ENCODE measurements at places on chromosomes 2 and 18.

GRCh38 chr2:217261452-217261851 is 401.6 kb upstream of the TNP1 start:
- no peak for DNase-seq

GRCh38 chr2:48189552-48190228 is 283.4 kb upstream of the FBXO11 start:
- no peak for DNase-seq

- peak; percentile 64 for DNase-seq
These were observed 2.3 kb downstream of the EGR4 start for GRCh38 chr2:73291093-73291460.

DNA sequence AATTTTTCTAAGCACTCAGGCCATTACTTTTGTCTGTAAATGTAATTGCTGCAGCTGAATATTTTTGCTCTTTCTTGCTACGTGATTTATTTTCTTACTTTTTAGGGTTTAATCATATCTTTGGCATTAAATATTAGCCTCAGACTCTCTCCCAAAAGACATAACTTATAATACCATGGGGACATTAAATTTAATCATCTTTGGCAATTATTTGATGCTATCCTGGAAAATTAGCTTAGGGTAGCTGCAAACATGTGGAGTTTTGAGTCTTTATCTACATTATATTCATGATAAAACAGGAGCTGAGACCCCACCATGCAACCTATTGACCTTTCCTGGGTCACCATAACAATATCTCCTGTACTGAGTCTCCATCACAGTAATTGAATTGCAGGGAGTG is 59.1 kb upstream of the EDAR start:
- no peak for DNase-seq

DNA sequence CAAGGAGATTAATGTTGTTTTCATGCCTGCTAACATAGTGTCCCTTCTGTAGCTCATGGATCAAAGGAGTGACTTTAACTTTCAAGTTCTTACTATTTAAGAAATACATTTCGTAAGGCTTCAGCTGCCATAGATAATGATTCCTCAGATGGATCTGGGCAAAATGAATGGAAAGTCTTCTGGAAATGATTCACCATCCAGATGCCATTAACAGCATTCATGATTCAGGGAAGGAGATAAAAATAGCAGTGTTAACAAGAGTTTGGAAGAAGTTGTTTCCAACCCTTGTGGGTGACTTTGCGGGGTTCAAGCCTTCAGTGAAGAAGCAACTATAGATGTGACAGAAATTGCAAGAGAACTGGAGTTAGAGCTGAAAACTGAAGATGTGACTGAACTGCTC is 17.0 kb downstream of the VRK2 start:
- no peak for DNase-seq

DNA sequence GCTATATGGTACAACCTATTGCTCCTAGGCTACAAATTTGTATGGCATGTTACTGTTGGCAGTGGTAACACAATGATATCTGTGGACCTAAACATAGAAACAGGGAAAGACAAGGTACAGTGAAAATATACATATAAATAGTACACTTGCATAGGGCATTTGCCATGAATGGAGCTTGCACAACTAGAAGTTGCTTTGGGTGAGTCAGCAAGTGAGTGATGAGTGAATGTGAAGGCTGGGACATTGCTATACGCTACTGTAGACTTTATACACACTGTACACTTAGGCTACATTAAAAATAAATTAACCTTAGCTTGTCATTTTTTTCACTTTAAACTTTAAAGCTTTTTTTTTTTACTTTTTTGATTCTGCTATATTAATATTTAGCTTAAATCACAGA is 500.0 kb upstream of the SETBP1 start:
- no peak for DNase-seq

GRCh38 chr18:61535401-61535800 is 202.2 kb downstream of the CDH20 start:
- DNase-seq, result no peak

GRCh38 chr2:137117385-137117784 is 352.0 kb downstream of the THSD7B start:
- no peak for DNase-seq

GRCh38 chr2:194232600-194232999 is 1424.4 kb upstream of the SLC39A10 start:
- no peak for DNase-seq

DNA sequence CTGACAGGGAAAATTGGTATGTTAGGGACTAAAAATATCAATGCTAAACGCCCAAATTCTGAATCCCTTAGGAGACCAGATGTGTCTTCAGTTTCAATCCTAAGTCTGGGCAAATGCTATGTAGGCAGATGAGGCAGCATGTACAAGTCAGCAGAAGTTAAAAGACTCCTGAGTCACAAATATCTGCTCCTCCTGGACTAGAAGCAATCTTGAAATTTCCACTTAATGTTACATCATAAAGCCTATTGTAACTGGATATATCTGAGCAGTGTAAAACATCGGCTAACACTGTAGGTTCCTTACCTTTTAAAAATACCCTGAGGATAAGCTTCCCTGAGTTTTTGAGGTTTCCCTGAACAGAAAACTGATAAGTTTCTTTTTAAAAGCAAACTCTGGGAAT is 1087.6 kb upstream of the PIK3C3 start:
- no peak for DNase-seq

GRCh38 chr2:98464772-98465310 is 20.2 kb downstream of the INPP4A start:
- peak; percentile 58 for DNase-seq

DNA sequence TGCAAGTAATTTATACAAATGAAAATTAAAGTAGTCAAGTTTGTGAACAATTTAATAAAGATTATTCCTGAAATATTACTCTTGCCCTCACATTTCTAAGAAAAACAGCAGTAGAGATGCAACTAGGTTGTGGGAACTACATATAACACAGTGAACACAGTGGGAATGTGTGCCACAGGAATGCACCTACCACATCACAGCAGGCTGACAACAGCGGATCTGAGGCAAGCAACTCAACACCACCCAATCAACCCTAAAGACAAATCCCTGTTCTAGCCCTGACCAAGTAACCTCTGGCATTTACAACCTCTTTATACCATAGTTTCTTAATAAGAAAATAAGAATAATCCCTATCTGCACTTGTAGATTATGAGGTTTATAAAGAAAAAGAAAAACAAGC is 23.4 kb downstream of the MBOAT2 start:
- DNase-seq, result no peak

GRCh38 chr2:84285056-84285747 is 173.9 kb downstream of the SUCLG1 start:
- no peak for DNase-seq

DNA sequence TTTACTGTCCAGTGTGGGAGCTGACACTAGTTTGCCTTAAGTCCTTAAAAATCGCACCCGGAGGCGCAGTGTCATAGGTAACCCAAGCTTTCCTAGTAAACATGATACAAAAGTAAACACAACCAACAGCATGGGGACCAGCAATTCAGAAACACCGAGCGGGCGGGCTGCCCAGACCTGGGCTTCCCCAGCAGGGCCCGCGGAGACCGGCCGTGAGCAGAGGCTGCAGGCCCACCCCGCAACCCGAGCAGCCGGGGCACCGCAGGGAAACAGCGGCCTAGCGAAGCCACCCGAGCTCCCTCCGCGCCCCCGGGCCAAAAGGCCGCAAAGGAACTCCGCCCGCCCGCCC is 296 bp downstream of the TTC21B start:
- DNase-seq, result no peak

GRCh38 chr2:43774617-43775016 is 778 bp downstream of the DYNC2LI1 start:
- no peak for DNase-seq

- no peak for DNase-seq
These were observed 18.7 kb downstream of the SMIM21 start for GRCh38 chr18:75408554-75409506.

DNA sequence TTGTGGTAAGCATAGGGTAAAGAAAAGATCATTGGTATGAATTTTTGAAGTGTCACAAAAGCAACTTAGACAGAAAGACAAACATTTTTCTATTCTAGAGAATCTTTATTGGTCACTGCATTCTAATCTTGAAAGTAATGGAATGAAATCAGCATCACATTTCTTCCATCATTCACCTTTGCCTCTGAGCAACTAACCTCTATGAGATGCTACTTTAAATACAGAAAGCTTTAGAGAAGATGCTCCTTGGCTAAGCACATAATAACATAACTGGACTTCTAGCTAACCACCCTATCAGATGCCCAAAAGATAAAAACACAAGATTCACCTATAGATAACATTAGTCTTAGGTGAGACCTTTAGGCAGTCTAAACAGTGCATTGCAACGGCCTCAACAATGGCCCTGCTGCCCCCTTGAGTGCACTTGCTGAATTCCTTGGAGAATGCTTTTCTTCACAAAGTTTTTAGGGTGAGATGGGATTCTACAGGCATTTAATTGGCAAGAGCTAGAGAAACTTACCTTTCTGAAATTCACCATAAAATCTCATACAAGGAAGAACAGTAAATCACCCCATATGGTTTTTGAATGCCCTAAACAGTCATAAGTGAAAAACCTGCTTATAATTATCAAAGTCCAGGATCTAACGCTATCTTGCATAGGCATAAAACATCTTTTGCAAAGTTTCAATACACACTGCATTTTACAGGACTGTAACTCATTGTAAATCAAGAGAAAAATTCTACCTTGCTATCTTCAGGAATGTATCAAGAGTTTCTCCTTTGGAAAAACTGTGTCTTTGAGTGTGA is 791.3 kb upstream of the CHAC2 start:
- DNase-seq, result no peak

DNA sequence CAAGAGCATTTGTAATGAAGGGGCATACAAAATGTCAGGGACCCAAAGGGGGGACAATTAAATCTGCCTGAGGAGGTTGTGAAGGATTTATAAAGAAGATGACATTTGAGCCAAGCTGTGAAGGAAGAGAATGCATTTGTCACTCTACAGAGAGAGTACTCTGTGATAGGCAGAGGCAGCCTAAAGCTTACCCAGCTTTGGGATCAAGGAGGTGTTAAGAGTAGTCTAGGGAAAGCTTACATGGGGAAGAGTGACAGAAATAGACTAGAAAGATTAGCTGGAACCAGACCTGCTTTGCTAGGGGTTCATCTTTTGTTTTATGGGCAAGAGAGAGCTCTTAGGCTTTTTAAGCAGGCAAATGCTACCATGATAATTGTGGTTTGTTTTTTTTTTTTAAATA is 169.1 kb upstream of the CYP26B1 start:
- DNase-seq, result no peak

DNA sequence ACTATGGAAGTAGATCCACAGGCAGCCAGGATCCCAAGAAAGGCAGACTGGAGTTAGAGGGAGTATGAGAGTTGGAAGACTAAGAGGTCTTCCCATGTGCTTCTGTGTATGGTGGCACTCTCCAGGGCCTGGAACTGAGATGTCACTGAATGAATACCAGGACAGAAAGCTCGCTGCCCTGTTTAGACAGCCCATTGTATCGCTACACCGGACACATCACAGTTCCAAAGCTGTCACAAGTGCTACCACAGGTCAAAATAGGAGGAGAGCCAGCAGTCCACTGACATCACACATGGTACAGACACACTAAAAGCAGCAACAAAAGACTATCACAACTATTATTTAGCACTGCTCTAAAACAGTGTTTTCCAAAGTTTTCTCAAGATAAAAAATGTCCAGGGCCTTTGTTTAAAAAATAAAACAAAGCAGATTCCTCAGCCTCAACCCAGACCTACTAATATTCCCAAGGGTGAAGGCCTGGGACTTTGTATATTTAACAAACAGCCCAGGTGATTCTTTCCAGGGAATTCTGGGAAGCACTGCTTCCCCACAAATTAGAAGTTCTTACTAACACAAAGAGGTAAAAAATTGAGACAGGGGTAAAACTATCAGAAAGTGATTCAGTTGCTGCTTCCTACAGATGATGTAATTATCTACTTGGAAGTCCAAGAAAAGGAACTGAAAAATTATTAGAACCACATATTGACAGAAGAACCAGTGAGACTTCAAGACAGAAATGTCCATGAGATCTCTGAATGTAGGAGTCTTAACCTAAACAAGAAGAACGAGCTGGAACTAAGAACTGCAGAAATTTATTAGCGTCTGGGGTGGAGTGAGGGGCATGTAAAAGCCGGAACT is 116.0 kb downstream of the DTNB start:
- no peak for DNase-seq

- DNase-seq, result no peak
These were observed 47.0 kb upstream of the ST3GAL5 start for GRCh38 chr2:85935746-85936208.

GRCh38 chr2:151289972-151290866 is 751 bp upstream of the NMI start:
- no peak for DNase-seq

- DNase-seq, result no peak
These were observed 18.5 kb downstream of the DHRS9 start for GRCh38 chr2:169087757-169088379.

- DNase-seq, result no peak
These were observed 50.3 kb downstream of the ITGB1BP1 start for GRCh38 chr2:9373047-9373446.

GRCh38 chr2:25227576-25227975 is 59.2 kb upstream of the POMC start:
- no peak for DNase-seq

DNA sequence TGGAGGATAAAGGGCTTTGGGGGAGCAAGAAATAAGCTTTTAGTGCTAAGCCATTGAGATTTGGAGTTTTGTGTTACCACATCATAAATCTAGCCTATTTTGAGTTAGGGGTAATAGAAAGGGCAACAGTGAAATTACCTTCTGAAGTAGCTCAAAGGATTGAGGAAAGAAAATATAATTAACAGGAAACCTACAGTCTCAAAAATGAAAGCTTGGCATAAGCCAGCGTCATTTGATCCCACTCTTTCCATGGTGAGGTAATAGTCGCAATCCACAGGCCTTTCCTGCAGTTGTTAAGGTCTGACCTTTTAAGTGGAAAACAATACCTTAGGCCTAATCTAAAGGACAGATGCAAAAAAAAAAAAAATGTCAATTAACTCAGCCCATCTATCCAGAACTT is 182.7 kb downstream of the UXS1 start:
- no peak for DNase-seq

DNA sequence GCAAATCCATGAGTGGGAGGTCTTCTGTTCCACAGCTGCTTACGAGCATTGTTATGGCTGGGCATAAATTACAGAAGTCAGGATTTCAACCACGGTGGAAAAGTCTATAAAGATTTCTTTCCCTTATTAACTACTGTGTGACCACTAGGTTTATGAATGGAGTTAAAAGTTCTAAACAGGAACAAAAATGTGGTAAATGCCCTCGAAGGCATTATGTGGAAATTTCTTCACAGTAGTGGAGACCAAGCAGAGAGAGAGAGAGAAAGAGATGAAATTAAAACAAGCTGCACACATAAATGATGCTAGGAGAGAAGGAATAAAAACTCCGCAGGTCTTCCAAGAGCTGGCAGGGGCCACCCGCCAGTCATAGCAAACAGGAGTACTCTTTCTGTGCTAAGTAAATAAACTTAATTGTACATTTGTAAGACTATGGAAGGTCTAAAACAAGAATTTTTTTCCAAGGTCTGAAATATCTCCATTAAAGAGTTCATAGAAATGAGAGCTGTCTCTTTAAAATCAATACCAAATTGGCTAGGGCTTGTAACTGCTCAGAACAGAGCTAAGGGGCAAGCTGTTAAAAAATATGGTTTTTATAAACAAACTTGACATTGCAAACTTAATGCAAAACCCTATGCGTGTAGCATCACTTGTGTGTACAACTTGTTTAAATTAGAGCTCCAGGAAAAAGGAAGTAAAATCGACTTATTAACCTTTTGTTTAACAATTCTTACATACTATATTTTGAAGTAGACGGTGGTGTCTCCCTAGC is 438.2 kb downstream of the MEIS1 start:
- no peak for DNase-seq

Measured in CD4-positive, alpha-beta memory T cell (primary cell).